ENCODE measurements at places on chromosomes 2 and 18. TPM values are rescaled to one million over a fixed set of nuclear protein-coding genes. Genes with fewer than 3 reads are reported as not detected.

The CRYGC gene
- total RNA-seq, result not detected

The CHAC2 gene
- total RNA-seq, result 4.5 TPM

The IL1R1 gene
- total RNA-seq, result 1.7 TPM

The PROKR1 gene
- 2.1 TPM for total RNA-seq

The POMC gene
- not detected for total RNA-seq

The MOGAT1 gene
- 2.0 TPM for total RNA-seq

The FN1 gene
- 52.0 TPM for total RNA-seq

The C2orf69 gene
- total RNA-seq, result 33.0 TPM

The MAL gene
- not detected for total RNA-seq

The ST8SIA5 gene
- total RNA-seq, result 0.04 TPM

The MC4R gene
- total RNA-seq, result 0.15 TPM

The HOXD9 gene
- not detected for total RNA-seq

All from neural progenitor cell (in vitro differentiated cells).